HT1080 (cell line): ENCODE measurements at places on chromosomes 2 and 18.

GRCh38 chr2:146572598-146572997 is 1272.2 kb upstream of the ACVR2A start:
- peak; percentile 24 for DNase-seq

DNA sequence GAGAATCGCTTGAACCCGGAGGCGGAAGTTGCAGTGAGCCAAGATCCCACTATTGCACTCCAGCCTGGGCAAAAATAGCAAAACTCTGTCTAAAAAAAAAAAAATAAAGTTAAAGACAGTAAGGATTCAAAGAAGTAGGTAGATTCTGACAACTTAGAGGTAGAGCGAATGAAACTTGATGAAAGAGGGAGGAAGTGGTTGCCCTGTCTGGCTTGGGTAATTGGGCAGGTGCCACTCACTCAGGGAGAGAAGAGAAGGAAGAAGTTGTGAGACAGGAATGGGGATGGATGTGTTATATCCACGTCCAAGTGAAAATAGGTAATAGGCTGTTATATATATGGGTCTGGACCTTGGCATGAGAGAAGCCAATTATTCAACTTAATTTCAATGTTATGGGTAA is 26.3 kb downstream of the NDC80 start:
- no peak for DNase-seq

DNA sequence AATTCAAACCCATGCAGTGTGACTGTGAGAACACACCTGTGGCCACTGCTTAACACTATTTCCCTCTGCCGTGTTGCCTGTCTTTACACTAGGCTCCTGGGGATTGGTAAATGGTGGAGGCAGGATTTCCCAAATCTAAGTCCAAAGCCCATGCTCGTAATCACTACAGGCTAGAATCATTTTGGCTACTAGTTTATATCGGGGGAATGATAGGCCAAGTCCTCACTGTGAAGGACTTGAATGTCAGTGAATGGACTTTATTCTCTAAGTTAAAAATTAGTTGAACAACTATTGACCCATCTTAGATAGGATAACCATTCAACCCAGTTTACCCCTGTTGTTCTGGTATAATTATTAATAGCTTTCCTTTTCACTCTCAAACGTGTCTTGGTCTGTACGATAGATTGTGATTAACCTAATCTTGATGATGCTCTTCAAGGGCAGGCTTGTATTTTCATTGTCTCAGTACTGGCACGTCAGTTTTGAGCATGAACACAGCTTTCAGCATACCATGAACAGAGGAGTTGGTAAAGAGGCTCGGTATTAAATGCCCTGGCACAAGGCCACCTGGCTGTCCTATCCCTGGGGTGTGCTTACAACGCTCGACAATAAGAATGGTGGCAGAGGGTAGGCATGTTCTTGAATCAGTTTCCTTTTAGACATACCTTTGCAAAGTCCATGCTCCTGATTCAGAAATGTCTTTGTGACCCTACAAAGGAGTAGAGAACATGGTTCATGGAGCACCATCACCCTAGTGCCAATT is 148.8 kb downstream of the RTN4 start:
- DNase-seq, result no peak

DNA sequence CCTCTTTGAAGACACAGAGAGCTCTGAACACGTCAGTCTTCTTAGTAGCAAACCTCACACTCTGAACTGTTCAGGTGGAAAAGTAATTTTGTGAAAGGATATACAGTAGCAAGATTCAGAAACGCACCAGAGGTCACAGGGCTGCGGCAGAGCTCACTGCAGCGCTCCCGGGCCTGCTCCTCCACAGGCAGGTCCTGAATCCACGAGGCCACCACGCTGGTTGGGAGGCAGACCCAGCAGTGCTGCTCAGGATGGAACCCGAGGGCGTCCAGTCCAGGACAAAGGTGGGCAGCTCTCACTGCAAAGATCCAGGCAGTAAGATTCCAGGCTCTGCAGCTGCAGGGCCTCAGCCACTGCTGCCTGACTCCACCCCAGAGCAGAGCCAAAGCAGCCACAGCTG is 576.2 kb upstream of the SALL3 start:
- no peak for DNase-seq

- DNase-seq, result no peak
Measured at GRCh38 chr2:206082298-206082843, 3.6 kb downstream of the INO80D start.

DNA sequence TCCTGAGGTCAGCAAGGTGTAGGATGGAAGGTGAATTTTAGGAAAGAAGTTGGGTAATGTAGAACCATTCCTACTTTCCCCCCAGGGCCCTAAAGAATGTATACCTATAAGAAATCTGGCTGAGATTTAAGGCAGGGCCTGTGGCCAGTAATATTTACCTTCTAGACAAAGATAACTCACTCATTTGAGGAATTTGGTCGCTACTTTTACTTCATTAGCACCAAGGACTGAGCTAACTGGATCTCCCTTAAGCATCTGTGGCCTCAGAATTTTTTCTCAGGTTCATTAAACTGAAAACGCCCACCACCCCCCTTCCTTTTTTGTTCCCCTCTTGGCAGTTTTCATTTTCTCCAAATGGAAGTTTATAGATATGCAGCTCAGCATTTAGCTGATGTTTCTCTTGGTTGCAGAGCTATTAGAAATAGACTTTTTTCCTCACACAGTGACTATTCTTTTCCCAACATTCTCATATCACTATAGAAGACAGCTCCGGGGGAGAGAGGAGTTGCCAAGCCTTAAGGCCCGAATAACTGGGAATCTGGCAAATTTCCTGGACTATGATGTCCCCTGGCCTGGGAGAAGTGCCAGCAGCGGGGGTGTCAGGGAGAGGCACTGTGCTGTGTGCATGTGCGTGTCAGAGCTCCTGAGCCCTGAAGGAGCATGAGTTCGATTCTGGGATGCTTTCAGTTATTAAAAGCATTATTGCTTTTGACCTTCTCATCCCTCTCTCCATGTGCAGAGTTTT is 310.9 kb downstream of the PRKCE start:
- DNase-seq, result peak; percentile 72

DNA sequence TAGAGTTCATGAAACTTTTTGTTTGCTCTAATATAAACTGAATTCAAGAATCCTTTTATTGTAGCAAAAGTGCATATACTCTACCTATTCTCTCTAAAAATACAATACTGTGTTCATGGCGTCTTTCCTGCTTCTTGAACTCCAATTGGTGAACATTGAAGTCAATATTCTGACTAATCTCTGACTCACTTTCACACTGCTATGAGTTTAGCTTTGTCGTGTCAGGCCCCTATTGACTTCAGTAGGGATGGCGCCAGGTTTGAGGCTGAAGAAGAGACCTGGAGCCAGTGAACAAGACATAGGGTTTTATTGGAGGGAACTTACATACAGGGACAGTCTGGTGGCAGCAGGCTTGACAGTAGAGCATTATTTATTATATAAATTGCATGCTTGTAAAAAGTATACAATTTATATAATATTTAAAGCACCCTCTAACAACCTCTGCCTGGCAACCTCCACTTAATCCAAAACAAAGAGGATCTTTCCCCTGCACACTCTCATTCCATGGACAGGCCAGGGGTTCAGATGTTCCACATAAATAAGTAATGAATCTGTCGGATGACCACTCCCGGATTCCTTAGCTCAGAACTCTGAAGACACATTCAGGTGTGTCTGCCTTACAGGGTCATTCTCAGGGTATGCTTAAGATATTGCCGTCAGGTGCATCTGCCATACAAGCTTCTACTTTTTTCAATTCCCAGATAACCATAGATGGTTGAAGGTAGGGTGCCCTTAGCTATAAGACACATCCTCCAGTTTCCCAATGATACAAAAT is 141.0 kb downstream of the CERS6 start:
- DNase-seq, result peak; percentile 70

- peak; percentile 2 for DNase-seq
Measured at GRCh38 chr18:69617888-69618287, 217.2 kb downstream of the DOK6 start.

DNA sequence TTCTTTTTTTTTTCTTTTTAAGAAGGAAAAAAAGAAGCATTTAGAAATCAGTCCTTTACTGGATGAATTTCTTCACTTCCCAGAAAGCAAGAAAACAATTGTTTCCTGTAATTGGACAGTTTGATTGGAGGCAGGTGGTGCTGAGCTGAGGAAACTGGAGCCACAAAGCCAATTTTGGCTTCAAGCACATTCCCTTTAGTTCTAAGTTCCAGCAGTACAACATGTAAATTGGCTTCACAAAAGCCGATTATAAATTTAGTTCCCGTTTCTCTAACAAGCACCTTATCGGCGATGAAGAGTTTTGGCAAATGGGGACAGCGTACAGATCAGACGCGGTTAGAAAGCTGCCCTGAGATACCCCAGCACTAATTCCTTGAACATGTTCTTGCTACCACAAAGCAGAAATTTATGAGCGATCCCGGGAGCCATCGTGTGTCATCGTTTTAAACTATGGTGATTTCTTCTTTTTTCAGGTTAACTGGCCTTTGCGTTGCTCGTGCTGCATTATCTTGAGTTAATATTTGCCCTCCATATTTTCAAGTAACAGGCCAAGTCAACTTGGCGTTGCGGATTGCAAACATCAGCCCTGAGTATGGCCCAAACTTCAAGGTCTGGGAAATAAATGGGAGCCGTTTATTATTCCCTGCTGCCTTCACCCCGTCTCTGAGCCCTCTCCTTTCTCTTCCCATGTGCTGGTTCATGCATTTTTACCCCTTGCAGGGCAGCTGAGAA is 190.4 kb upstream of the ID2 start:
- no peak for DNase-seq

DNA sequence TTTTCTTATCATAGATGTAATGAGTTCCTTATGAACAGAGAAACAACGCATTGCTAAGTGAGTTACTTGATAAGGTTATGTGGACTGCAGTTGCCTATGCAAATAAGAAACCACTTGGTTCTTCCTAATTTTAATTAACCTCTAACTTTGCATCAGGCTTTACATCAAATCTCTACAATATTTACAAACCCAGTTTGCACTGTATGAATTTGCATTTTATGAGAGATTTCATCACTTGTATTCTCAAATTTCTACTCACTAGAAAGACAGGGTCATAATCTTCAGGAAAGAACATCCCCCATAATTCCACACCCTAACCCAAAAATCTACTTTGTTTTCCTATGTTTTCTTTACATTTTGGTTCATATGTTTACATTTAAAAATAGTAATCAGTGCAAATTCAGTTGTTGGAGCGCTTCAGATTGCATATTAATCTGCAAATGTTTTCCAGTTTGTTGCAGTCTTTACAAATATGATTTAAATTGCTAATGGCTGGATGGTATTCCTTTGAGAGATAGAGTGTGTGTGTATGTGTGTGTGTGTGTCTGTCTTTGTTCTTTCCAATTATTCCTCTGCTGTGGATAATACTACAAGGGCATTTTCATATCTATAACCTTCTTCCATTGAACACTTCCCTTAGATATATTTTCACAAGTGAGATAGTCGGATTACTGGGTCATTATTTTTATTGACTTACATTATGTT is 106.1 kb downstream of the COL4A4 start:
- no peak for DNase-seq

- no peak for DNase-seq
Measured at GRCh38 chr18:43934781-43935471, 657.6 kb upstream of the SYT4 start.

GRCh38 chr2:215826838-215827441 is 186.4 kb downstream of the MREG start:
- DNase-seq, result no peak

DNA sequence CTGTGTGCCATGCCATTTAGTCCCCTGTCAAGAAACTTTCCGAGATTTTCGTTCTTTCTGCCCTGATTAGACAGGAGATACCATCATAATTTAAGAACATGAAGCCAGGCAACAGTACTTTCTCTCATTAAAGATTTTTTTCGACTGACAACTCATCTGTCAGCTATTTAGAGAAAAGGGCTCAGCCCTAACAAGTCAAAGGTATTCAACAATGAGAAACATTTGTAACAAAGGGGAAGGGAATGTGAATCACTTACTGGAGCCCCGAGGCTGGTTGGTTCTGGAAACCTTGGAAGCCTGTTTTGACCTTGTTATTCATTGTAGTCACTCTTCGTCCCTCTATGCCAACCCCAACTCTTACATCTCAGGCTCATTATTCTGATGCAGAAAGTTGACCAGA is 199.4 kb downstream of the SPP2 start:
- DNase-seq, result peak; percentile 97

DNA sequence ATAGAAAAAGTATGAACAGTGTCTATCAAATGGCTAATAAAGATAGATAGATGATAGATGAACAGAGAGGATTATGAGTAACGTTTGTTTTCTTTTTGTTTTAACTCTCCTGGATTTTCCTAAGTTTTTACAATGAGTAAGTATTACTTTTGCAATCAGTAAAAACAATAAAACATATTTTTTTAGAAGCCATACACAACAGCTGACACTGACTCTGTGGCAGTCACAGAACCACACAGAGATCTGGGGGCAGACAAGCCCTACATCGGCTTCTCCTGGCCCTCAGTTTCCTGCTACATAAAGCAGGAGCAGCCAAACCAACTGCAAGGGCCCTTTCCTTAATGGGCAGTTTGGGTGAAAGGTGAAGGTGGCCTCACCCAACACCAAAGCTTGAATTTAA is 63.6 kb downstream of the ANTXR1 start:
- no peak for DNase-seq

DNA sequence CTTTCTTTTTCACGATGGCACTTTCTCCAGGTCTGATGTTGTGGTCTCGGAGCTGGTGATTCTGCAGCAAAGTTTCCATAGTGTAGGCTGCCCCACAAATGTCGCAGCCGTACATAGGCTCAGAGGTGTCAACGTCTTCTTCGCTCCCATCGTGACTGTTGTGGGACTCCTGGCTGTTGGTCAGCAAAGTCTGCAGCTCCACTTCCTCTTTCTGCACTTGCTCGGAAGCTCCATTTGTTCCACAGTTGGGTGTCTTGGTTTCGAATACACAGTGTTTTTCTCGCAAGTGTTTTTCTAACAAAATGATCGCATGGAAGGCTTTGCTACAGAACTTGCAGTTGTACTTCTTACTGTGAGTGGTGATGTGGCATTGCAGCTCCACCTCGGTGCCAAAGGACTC is 126.8 kb downstream of the ZNF521 start:
- DNase-seq, result no peak

DNA sequence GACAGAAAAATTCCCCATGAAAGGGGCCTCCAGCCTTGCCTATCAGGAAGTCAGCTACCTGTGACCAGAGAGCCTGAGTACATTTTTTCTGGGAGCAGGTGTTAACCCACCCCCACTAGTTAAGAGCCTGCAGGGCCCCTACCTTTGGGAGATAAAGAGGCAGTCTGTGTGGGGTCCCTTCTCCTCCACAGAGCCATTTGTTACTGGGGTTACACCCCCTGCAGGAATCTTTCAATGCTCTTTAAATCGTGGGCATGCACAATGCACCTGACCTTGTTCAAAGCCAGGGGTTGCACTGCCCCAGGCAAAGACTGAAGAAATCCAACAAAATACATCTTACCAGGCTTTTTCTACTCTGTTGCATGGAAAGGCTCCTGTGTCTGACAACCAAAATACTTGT is 15.7 kb upstream of the LYPD6 start:
- no peak for DNase-seq

GRCh38 chr2:9031246-9031645 is 27.8 kb upstream of the MBOAT2 start:
- DNase-seq, result no peak

GRCh38 chr18:8806798-8807487 is 101.6 kb downstream of the MTCL1 start:
- DNase-seq, result no peak
